ENCODE measurements at places on chromosomes 5 and 9.
A peak's percentile ranks its signal among the peaks of the same experiment; 100 is the strongest.

GRCh38 chr9:18143073-18143745, 330.7 kb upstream of the ADAMTSL1 start:
- H3K4me3 ChIP-seq: no peak overlapping the region
- no peaks in the 10 kb centered on the region for H3K4me1 ChIP-seq
- no peaks in the 10 kb centered on the region for H3K27me3 ChIP-seq

DNA sequence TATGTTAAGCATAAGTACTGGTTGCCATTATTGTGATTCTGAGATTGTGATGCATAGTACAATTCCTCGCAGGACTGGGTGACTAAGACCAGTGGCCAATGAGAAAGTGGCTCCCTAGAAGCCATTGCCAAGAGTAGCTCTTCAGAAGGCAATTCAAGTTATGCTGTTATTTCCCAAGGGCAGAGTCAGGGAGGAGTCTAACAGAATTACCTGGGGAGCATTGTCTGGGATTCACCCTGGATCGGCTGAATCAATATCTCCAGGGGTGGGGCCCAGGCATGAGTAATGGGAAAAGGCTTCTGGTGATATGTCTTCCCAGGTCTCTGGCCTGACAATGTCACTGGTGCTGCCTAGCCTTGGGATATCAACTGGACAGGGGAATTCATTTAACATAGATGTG, 10.9 kb upstream of the ARHGEF28 start:
- no peaks in the 10 kb centered on the region for H3K36me3 ChIP-seq
- H3K4me1 ChIP-seq: no peaks in the 10 kb centered on the region
- H3K27ac ChIP-seq: no peak overlapping the region

DNA sequence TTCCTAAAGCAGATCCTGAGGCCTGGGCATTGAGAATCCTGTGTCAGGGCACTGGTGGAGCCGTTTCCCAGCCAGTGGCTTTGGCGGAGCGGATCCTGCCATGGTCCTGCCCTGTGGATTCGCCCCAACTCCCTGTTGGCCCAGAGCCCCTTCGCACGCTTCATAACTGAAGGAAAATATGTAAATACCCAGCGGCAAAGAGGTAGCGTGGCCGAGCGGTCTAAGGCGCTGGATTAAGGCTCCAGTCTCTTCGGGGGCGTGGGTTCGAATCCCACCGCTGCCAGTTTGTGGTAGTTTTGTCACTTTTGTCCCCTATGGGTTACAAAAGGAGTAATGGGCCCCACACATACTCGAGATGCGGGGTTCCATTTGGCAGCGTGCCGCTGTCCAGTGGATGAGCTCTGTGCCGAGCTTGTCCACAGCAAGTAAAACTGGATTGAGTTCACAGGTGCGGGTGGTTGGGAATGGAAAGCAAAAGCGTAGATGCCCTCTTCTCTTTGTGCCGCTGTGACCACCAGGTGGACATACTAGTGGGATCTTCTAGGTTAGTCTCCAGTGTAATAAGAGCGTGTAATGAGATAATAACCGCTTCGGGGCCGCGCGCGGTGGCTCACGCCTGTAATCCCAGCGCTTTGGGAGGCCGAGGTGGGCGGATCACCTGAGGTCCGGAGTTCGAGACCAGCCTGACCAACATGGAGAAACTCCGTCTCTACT, 17.3 kb downstream of the TRIM7 start:
- peak overlapping the region; percentile 64 for H3K4me3 ChIP-seq
- H3K4me1 ChIP-seq: peaks cover 10% of the 10 kb centered on the region
- H3K27me3 ChIP-seq: no peaks in the 10 kb centered on the region
- H3K36me3 ChIP-seq: no peaks in the 10 kb centered on the region
- peak overlapping the region; percentile 91 for H3K27ac ChIP-seq
- no peak for DNase-seq

DNA sequence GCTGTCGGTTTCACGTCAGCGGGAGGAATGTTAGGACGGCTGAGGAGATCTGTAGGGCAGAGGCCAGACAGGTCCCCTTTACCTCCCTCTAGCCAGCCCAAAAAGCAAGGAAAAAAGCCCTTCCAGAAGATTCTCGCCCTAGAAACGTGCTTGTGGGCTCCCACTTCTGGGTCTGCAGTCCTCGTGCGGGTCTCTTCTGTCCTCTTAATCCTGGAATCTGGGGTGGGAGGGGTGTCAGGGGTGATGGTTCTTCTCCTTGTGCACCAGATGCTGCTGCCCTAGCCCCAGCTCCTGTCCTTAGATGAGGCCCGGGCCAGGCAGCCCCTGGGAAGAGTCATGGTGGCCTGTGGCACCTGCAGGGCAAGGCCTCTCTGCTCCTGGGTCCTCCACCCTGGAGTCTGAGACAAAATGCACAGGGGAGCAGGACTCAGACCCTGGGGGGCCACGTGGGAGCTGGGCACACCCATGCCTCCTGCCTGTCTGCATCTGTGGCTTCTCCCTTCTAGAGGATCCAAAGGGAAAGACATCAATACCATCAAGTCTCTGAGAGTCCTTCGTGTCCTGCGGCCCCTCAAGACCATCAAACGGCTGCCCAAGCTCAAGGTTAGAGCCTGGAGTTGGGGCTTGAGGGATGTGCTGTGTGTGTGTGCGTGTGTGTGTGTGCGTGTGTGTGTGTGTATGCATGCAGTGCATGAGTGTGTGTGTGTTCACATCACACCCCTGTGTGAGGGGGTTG, 174.2 kb downstream of the CACNA1B start:
- no peak overlapping the region for H3K27ac ChIP-seq
- H3K4me1 ChIP-seq: no peaks in the 10 kb centered on the region
- DNase-seq: no peak
- no peak overlapping the region for H3K4me3 ChIP-seq
- no peaks in the 10 kb centered on the region for H3K36me3 ChIP-seq

- no peak for DNase-seq
- no peaks in the 10 kb centered on the region for H3K36me3 ChIP-seq
- no peak overlapping the region for H3K27ac ChIP-seq
- H3K27me3 ChIP-seq: no peaks in the 10 kb centered on the region
- H3K4me1 ChIP-seq: no peaks in the 10 kb centered on the region
- H3K4me3 ChIP-seq: no peak overlapping the region
Measured at GRCh38 chr9:16769291-16769690, 101.2 kb downstream of the BNC2 start.

DNA sequence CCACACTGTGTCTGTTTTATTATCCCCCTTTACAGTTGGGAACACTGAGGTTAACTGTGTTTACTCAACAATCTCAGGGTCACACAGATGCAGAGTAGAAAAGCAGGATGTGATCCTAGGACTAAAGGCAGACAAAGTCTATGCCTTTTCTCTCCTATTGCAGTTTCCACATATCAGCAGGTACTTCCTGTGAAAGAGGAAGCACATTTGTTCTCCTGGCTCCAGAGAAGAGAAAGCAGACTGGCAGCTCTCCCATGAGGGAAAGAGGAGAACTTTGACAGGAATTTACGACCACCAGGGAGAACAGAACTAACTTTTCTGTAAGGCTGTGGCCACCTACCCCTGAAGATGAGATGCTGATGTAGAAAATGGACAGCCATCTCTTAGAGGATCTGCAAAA, 84.2 kb upstream of the TNC start:
- no peak overlapping the region for H3K4me3 ChIP-seq
- peaks cover 6% of the 10 kb centered on the region for H3K4me1 ChIP-seq
- no peaks in the 10 kb centered on the region for H3K36me3 ChIP-seq
- no peaks in the 10 kb centered on the region for H3K27me3 ChIP-seq
- H3K27ac ChIP-seq: no peak overlapping the region

DNA sequence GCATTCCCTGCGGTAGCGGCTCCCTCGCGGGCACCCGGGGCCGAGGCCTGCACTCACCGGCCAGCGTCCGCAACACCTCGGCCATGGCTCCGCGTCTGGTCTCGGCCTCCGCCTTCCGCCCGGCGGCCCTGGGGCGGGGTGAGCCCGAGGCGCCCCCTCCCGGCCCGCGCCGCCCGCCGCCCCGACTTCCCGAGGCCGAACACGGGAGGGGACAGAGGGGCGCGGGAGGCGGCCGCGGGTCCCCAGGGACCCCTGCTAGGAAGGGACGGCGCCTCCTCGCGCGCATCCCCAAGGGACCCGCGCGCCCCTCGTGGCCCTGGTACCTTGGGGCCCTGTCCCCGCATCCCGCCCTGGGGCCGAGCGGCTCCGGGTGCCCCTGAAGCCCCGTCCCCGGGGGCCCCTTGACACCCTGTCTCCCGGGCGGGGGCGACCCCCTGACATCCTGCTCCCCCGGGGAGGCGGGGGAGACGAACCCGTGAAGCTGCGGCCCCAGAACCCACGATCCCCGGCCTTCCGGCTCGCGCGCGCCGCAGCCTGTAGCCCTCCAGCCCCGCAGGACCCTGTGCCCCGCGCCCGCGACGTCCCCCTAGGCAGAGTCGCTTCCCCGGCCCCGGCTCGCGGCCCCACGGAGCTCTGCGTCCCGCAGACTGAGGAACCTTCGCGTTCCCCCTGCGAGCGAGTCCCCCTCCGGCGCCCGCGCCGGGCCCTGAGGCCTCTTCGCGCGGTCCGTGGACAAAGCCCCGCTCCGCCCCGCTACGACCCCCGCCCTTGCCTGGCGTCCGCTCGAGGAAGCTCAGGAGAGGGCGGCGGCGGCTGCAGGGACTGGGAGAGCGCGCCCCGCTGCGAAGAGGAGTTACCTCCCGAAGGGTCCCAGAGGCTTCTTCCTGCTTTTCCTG, at the start of gene ABO:
Gene ABO, minus strand, starts transcription at position 97 of the 896 bp plus-strand sequence.
- peaks cover 27% of the 10 kb centered on the region for H3K4me1 ChIP-seq
- H3K36me3 ChIP-seq: no peaks in the 10 kb centered on the region
- DNase-seq: no peak
- H3K27me3 ChIP-seq: no peaks in the 10 kb centered on the region

- H3K4me1 ChIP-seq: peaks cover 8% of the 10 kb centered on the region
- H3K27me3 ChIP-seq: no peaks in the 10 kb centered on the region
- no peaks in the 10 kb centered on the region for H3K36me3 ChIP-seq
- H3K4me3 ChIP-seq: no peak overlapping the region
Measured at GRCh38 chr5:32812399-32812798, 101.3 kb downstream of the NPR3 start.

GRCh38 chr5:36450229-36451014, 148.7 kb upstream of the RANBP3L start:
- DNase-seq: no peak
- H3K27ac ChIP-seq: no peak overlapping the region

DNA sequence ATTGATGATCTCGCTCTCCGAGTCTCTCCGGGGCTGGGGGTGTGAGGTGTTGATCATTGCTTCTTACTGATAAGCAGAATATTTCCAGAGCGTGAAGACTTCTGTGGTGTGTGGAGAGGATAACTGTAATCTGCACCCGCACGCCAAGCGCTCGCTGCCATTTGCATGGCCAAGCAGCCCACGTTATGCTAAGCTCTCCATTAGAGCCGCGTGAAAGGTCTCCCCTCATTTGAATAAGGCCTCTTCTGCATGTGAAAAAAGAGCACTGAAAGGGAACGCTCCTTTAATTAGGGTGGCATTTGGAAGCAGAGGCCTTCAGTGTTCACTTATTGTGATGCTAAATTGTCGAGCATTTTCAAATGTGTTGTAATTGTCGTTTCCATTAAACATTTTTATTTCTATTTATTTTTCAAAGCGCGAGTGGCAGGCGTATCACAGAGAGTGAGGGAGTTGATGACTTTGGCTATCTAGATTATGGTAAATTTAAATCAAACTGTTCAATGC, 163.6 kb upstream of the IRX2 start:
- H3K36me3 ChIP-seq: no peaks in the 10 kb centered on the region
- H3K4me1 ChIP-seq: no peaks in the 10 kb centered on the region
- no peaks in the 10 kb centered on the region for H3K27me3 ChIP-seq
- H3K27ac ChIP-seq: no peak overlapping the region
- DNase-seq: no peak
